ENCODE measurements at places on chromosomes 1 and 21.

DNA sequence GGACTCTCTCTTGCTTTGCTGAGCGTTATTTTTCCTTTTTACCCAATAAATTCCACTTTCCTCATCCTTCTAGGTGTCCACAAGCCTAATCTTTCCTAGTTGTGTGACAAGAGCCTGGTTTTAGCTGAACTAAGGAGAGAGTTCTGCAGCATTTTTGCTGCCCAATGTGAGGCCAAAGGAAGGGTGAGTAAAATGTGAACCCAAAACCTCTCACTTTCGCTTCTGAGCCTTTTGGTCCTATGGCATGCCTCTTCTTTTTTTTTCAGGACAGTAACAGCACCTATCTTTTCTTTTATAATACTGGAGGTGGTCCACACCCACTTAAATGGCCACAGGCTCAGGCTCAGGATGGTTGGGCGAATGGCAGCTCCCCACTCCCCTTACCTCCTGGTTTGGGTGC lies 111.1 kb downstream of the COP1 start:
- no peak for DNase-seq

DNA sequence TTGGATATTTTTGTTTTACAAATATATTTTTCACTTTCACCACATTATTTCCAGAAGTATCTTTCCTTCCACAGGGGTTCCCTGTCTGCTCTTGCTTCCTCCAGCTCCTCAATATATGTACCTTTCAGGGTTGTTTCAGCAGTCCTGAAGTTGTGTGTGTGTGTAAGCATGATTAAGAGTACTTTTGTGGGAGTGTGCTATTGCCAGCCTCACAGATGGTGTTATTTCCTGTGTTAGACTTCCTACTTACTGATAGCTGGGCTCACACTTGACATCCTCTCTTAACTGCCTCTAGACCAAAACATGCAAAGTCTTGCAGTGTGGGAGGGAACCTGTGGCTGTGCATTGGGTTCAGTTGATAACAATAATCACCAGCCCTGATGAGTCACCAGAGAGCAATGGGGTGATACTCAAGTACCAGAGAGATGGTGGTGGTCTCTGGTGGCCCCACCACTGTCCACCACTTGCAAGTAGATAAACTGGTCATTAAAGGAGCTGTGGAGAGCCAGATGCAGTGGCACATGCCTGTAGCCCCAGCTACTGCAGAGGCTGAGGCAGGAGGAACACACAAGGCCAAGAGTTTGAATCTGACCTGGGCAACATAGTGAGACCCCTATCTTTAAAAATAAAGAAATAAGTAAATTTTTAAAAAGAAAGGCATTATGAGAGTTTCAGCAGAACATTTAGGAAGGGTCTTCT lies 126.7 kb downstream of the NR5A2 start:
- no peak for DNase-seq

DNA sequence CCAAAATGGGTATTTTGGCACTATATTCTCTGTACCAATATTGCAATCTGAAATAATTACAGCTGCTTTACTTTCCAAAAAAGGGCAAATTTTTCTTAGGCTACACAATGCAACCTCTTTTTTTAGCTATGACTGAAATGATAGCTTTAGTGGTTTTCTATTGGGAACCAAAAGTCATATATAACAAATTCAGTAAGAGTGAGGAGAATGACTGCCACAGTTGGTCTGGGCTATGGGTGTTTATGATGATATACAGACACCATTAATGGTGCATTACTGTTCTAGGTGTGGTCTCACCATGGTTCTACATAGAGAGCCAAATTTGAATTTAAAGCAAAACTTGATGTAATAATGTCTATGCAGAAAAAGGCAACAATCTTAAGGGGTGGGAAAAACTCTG lies 72.3 kb upstream of the PTBP2 start:
- no peak for DNase-seq

DNA sequence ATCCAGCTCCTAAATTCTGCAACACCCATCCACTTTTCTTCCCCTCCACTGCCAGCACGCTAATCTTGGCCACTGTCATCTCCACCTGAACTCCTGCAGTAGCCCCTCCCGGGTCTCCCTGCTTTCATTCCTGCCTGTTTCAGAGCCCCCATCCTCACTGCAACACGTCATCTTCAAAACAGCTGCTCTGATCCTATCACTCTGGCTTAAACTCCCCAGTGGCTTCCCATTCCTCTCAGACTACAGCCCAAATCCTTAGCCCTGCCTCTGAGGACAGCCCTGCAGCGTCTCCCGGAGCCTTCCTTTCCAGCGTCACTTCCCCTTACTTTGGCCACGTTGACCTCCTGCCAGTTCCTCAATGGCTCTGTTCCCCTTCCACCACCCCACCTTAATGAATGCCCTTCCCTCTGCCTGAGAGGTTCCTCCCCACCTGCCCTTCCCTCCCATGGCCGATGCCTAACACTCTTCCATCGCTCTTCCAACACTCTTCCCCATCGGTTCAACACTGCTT lies 22.9 kb upstream of the IFNAR2 start:
- no peak for DNase-seq

- no peak for DNase-seq
Observed at GRCh38 chr21:43372663-43373361, 54.1 kb downstream of the SIK1 start.

GRCh38 chr1:116326486-116326885 lies 46.6 kb upstream of the ATP1A1 start:
- no peak for DNase-seq

DNA sequence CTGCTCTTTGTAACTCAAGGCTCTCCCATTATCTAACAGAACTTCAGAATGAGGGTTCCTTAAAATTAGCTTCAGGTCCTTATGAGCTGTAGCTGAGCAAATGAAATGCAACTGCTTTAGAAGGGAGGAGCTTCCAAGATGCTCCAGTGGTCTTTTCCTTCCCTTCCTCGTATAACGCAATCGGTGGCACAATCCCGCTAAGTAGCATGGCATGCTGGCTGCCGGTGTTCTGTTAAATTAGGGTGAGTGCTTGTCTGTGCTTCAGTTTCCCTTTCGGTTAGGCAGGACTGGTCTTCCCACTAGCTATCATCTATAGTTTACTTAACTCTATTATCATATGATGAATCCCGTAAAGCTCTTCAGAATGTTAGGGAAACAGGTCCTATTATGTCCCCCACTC lies 917 bp downstream of the KIAA0040 start:
- DNase-seq = no peak

GRCh38 chr1:42686418-42686817 lies 4.2 kb downstream of the YBX1 start:
- no peak for DNase-seq

DNA sequence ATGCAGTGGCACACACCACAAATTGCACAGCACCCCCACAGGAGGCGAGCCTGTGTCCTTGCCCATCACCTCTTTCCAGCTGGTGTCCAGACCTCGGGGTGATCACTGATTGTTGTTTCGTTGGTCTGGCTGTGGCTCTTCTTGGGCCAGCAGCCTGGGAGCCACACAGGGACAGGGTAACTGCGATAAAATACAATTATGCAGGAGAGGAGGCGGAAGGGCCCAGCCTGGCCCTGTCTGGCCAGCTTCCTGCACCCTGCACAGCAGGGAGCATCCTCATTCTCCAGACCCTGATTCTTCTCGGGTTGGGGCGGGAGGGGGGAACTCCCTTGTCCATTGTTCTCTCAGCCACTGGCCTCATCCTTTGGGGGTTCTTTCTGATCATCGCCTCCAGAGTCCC lies 83.6 kb downstream of the ADARB1 start:
- DNase-seq = no peak

- DNase-seq = no peak
Observed at GRCh38 chr1:236129306-236129705, 13.0 kb upstream of the GPR137B start.

- no peak for DNase-seq
Observed at GRCh38 chr21:45091550-45092322, 17.4 kb downstream of the ADARB1 start.

Measured in stimulated activated CD4-positive, alpha-beta T cell treated with anti-CD3 and anti-CD28 coated beads, Interleukin-15, amount 100 ng/mL, for 1 hour (primary cell).